ENCODE measurements at places on chromosomes 3 and 15.

DNA sequence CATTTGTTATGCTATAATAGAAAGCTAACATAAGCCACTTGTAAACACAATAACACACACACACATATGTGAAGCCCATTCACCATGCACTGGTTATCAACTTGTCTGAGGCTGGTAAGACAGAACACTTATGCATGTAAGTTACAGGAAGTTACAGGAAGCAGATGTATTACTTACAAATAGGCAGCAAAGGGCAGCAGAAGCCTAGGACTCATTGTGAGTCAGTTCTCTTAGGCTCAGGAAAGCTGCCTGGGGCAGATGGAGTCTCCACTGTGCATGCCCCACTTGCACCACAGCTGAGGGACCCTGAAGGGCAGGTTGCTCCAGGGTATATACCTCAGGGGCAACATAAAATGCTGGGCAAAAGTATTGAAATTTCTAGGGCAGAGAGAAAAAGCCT is 748.8 kb upstream of the CCDC54 start:
- DNase-seq: no peak

GRCh38 chr3:30661098-30661873 is 54.9 kb downstream of the TGFBR2 start:
- no peak for DNase-seq

DNA sequence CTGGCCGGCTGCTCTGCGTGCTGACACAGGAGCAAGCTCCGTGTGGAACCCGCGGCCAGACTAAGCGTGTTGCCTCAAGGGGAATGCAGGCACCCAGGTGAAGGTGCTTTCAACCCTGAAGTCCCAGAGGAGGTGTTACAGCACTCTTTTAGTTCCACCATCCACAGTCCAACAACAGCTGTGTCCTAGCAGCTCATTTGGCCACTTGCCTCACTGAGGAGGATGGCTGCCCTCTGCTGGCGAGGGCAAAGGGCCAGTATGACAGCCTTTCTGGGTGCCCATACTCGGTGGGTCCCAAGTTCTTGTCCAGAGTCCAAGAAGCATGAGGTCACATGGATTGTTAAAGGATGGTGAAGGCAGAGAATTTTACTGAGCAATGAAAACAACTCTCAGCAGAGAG is 87.8 kb downstream of the C3orf85 start:
- no peak for DNase-seq

GRCh38 chr3:47541583-47542108 is 28.1 kb upstream of the ELP6 start:
- DNase-seq: no peak

DNA sequence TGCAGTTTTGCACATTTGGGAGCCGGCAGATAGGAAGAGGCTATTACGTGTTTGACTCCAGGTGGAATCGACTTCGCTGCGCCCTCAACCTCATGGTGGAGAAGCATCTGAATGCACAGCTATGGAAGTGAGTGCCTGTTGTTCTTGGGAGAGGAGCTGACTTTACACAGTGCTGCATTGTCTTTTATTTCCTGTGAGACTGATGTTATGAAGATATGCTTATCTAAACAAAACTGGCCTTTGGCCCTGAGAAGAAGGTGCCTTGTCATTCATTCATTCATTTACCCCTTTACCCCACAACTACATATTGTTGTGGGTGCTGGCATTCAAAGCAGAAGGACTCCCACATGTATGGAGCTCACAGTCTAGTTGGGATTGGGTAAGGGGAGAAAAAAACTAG is 32.6 kb downstream of the PSMD6 start:
- no peak for DNase-seq

- DNase-seq: no peak
Measured at GRCh38 chr3:47404431-47404876, 23.6 kb downstream of the PTPN23 start.

DNA sequence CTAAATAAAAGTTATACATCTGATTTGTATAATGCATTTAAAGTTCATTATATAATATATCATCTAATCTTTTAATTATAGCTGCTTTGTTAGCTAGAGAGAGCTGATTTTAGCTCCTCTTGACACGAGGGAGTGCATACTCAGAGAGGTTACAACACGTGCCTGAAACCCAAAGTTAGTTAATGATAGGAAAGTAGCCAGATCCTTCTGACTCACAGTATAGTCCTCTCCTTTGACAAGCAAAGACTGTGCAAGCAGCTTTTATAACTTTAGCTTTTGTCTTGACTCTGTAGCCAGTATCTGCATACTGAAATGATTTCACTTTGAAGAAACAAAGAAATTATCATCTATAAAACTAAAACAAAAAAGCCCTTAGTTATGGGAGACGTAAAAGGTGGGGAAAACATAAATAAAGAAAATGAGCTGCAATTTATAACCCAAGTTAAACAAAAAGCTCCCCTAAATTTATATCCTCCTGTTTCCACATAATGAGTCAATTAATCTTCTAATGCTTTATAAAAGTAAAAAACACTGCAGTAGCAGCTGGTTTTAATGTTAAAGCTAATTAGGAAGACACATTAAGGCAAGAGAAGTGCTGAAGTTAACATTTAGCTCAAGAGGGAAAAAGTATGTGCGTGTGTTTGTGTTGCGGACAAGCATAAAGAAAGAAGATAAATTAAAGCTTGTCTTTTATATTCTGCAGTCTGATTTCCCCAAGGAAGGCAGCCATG is 13.1 kb downstream of the GABRR3 start:
- DNase-seq: no peak
